Immature natural killer cell (primary cell): ENCODE measurements at places on chromosomes 5 and 9. TPM values are rescaled to one million over a fixed set of nuclear protein-coding genes. Genes with fewer than 3 reads are reported as not detected.

GRCh38 chr9:19199012-19199411 is 31.5 kb upstream of the DENND4C start:
- no peak overlapping the region for H3K27ac ChIP-seq
- no peak for DNase-seq
- no peaks in the 10 kb centered on the region for H3K27me3 ChIP-seq

GRCh38 chr5:82244854-82245635 is 33.1 kb downstream of the RPS23 start:
- no peaks in the 10 kb centered on the region for H3K4me1 ChIP-seq
- no peak overlapping the region for H3K27ac ChIP-seq
- H3K4me3 ChIP-seq, result no peak overlapping the region

C5orf58 gene
- polyA plus RNA-seq, result 0.23 TPM

PHYHD1 gene
- polyA plus RNA-seq, result 2.7 TPM

PIP5KL1 gene
- polyA plus RNA-seq, result 0.18 TPM
